CD4-positive, alpha-beta T cell treated with Interleukin-4 for 4 hours (primary cell): ENCODE measurements at places on chromosomes 13 and 19.

GRCh38 chr13:49784886-49785570 lies 7.5 kb downstream of the KPNA3 start:
- DNase-seq, result no peak

- no peak for DNase-seq
These were observed 165.4 kb downstream of the FLT1 start for GRCh38 chr13:28329395-28330158.

DNA sequence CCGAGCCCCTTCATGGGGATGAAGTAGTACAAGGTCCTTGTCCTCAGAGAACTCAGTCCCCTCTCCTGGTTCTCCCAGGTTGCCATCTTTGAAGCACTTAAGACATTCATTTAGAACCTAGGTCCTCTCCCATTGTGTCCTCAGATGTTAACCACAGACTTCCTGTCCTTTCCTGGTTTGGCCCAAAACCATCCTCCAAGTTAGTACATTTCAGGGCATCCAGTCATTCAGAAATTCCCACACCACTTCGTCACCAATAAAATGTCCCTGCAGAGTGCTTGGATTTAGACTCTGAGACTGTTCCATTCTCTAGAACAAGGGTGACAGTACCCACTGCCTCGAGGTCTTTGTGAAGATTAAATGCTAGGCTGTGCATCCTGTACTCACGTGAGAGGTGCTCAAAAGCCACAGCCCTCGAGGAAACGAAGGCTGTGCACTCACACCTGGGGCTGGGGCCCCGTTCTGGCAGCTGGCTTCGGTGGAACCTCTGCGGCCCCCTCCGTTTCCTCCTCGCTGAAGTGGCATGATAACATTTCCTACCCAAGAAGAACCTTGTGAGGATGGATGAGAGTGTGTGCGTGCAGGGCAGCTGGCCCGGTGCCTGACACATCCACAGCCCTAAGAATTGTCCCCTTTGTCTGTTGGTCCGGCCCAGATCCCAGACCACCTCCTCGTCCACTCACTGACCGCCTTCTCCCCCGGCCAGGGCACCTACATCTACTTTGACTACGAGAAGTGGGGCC lies 4.7 kb downstream of the LENG1 start:
- peak; percentile 47 for DNase-seq

- DNase-seq, result no peak
These were observed 204.5 kb upstream of the SLITRK1 start for GRCh38 chr13:84086847-84087162.

- no peak for DNase-seq
These were observed 508 bp downstream of the ZBTB7A start for GRCh38 chr19:4066176-4066606.

DNA sequence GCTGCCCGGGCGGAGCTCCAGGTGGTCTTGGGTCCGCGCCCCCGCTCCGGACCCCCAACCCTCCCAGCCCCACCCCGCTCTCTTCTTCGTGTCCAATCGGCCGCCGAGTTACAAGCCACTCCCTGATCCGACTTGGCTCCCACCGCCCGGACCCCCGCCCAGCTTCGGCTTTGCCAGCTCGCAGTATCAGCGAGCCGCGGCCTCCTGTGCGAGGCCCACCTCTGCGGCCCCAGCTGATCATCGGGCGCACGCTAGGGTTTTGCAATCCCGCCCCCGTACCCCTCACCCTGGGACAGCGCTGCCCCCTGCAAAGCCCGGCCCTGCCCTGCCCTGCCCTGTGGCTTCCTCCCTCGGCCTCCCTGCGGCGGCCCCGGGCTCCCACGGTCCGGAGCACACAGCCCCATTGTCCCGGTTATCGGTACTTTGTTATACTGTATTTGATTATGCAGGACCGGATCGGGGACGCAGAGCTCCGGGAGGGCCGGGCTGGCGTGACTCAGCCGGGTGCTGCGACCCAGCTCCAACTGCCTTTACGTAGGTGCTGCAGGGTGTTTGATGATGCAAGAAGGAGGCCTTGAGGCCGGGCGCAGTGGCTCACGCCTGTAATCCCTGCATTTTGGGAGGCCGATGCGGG lies 598 bp upstream of the LPAR2 start:
- peak; percentile 40 for DNase-seq

- peak; percentile 58 for DNase-seq
These were observed at the start of gene ZNF844 for GRCh38 chr19:12064590-12065538. TSS of gene ZNF844 (plus strand) at chr19:12064731. CDS start at chr19:12064874, 143 bp downstream.

GRCh38 chr13:33014291-33014690 lies 1.9 kb upstream of the KL start:
- no peak for DNase-seq
